Motor neuron (in vitro differentiated cells): ENCODE measurements at places on chromosomes 11 and 22. TPM values are rescaled to one million over a fixed set of nuclear protein-coding genes. Genes with fewer than 3 reads are reported as not detected.

- no peak for ATAC-seq
Measured at GRCh38 chr11:60905551-60906113, 753 bp downstream of the PRPF19 start.

DNA sequence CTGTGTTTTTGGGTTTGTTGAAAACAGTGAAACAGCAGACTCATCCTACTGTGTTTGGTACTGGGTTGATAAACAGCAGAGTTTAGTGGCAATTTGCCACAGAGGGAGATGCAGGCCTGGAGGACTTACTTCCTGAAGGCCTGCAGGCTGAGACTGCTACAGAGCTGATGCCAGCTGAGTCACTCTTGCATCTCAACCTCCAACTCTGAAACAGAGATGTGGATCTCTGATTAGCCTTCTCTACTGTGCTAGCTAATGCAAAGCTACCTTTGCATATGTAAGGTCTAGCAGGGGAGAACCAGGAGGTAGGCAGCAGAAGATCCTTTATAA is 14.3 kb downstream of the ATP5MG start:
- ATAC-seq, result peak; percentile 99

- no peak for ATAC-seq
Measured at GRCh38 chr11:128575961-128576350, 11.4 kb downstream of the ETS1 start.

DNA sequence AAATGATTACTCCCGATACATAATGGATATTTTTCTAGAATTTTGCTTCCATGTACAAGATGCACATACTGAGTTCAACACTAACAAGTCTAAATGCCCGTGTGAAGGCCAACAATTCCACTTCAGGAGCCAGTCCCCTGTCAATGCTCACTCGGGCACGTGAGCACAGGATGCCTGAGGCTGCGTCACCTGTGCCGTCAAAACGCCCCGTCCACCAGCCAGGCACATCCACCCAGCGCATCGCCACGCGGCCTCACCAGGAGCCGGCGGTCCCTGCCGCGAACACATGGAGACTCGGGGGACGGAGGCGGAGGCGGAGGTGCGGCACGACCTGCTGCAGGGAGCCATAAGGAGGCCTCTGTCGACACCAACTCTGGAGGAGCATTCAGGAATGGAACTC is 9.8 kb downstream of the TOLLIP start:
- ATAC-seq, result no peak

- ATAC-seq, result peak; percentile 12
Measured at GRCh38 chr11:123682696-123683410, 28.4 kb upstream of the SCN3B start.

DNA sequence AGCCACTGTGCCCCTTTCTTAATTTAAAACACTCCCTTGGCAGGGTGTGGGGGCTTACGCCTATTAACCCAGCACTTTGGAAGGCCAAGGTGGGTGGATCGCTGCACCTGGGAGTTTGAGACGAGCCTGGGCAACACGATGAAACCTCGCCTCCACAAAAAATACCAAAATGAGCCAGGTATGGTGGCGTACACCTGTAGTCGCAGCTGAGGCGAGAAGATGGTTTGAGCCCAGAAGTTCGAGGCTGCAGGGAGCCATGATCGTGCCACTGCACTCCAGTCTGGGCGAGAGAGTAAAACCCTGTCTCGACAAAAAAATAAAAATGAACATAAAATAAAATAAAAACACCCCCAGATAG is 45.0 kb downstream of the LINC01488 start:
- no peak for ATAC-seq

SLC43A1 gene
- 0.73 and 1.2 TPM in 2 replicates for total RNA-seq

CNGA4 gene
- 0.81 and 1.6 TPM in 2 replicates for total RNA-seq
